Activated CD8-positive, alpha-beta T cell treated with anti-CD3 and anti-CD28 coated beads, Interleukin-2, amount 10 ng/mL, durations not matched to agents 7 days and 5 days (primary cell): ENCODE measurements at places on chromosomes 4 and X. TPM values are rescaled to one million over a fixed set of nuclear protein-coding genes. Genes with fewer than 3 reads are reported as not detected.

The CENPVL1 gene
- not detected for total RNA-seq

The TCP11X2 gene
- total RNA-seq = not detected

DNA sequence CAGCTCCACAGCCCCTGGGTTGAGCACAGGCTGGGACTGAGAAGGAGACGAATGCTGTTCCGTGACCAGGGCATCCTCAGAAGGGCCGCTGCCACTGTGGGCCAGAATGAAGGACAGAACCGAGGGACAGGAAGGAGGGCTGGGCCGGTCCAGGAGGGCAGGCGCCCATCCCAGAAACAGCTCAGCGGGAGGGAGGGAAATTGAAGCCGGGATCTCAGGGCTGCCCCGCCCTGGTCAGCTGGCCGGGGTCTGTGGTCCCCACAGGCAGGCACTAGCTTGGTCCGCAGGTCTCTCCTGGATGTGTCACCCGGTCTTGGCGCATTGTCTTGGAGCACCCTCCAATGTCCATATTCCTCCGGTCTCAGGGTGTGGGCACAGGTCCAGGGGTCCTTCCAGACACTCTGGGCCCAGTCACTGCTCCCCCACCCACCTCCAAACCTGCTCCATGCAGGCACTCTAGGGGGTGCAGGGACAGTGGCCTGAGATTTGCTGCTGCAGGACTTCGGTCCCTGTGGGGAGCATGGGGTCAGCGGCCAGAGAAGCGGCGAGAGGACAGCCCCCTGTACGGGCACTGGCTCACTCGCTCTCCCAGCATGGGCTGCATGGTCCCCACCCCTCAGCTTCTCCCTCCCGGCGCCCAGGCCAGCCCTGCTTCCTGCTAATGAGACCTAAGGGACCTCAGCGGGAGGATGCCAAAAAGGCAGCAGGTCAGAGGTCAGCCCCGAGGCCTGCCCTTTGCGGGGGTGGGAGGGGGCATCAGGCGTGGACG lies 23.9 kb upstream of the MXD4 start:
- no peak for DNase-seq

DNA sequence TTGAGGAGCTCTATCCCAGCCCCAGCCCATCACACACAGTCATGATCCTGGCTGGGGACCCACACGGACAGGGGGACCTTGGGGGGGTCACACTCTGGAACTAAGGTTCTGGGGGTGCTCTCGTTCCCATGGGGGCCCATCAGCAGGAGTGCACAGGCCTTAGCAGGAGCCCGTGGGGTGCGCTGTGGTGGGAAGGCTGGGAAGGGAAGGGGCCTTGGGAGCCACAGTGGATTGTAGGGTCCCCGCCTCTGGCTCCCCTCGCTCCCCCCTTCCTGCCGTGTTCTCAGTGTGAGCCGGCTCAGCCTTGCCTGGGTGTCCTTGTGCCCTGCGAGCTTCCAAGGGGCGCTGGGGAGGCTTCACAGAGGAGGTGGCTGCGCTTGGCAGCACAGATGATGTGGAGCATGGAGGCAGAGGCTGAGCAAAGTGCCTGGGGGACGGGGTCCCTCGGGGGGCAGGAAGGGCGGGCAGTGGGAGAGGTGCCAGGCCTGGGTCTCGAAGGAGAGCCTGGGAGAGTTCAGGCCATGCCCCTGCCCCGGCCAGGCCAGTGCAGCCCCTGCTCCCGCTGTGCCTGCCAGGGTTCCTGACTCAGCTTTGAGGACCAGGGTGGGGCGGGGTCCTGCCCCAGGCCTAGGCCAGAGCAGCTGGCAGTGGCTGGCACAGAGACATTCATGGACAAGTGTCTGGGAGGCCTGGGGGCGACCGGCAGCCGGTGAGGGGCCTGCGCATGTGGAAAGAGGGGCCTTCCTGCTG lies 5.5 kb upstream of the HGFAC start:
- DNase-seq = no peak

DNA sequence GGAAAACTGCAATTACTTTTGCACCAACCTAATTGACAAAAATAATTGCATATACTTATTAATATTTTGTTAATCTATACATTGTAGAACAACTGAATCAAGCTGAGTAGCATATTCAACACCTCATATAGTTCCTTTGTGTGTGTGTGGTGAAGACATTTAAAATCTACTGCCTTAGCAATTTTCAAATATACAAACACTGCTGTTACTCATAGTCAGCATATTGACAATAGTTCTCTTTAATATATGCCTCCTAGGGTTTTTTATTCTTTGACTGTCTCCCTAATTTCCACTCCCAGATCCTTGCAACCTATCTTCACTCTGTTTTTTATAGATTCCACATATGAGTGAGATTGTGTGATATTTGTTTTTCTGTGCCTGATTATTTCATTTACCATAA lies 426.8 kb downstream of the PPARGC1A start:
- DNase-seq = no peak
